GDM1 (cell line): ENCODE measurements at places on chromosomes 5 and 9.

GRCh38 chr9:122988920-122989621 is 44.4 kb upstream of the GPR21 start:
- DNase-seq = no peak

GRCh38 chr9:18362901-18363685 is 110.9 kb upstream of the ADAMTSL1 start:
- no peak for DNase-seq

DNA sequence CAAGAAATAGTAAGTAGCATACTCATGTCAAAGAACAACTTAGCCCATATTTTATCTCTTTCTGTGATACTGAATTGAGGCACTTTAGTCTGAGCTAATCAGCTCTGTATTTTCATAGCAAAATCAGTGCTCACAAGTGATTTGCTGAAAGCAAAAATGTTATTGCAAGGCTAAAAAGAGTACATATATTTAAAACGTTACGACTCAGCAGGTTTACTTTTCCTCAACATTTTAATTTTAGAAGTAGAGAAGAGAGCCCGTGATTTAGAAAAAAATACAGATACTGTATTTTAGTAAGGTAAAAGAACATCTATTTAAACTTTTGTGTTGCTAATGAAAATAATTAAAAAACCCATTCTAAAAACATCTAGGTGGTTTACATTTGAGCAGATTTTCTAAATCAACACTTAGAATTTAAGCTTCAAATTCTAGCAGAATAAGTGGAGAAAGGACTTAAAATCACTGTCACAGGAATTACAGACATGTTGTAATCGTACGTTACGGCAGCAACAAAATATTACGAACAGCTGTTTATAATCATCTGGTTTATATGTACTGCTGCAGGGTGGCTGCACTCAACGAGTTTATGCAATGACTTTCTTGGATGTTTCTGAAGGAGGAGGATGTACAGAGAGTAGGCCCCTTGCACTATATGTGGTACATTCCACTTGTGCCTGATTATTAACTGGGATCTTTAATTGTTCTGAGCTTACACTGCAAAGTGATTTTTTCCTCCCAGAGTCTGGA is 20.1 kb downstream of the SREK1 start:
- no peak for DNase-seq

DNA sequence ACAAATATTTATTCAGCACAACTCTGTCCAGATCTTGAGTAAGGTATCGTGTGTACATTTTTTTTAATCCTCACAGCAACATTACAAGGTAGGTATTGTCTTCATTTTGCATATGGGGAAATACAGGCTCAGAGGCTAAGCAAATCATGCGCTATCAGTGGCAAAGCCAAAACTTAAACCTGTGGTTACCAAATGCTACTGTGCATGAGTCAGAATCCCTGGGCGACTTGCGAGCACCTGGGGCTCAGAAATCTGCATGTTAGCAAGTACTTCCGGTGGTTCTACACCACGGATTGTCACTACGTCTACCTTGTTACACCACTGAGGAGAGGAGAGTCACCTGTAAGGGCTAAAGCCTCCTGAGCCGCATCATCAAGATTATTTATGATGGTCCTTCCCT is 21.3 kb downstream of the C5orf58 start:
- no peak for DNase-seq

- peak; percentile 64 for DNase-seq
Observed at GRCh38 chr5:67215519-67216471, 19.2 kb upstream of the CD180 start.

DNA sequence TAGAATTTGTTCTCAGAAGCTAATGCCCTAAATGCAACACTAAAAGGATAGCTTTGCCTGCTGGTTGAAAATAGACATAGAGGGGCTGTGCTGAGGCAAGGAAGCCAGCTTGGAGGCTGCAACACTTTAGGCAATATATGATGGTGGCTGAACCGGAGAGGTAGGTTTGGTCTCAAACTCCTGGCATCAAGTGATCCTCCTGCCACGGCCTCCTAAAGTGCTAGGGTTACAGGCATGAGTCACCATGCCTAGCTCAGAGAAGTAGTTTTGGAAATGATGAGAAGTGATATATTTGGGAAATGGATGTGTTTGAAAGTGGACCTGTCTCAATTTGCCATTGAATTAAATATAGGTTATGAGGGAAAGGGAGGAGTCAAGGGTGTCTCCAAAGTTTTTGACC is 10.0 kb downstream of the DUSP1 start:
- DNase-seq = no peak

DNA sequence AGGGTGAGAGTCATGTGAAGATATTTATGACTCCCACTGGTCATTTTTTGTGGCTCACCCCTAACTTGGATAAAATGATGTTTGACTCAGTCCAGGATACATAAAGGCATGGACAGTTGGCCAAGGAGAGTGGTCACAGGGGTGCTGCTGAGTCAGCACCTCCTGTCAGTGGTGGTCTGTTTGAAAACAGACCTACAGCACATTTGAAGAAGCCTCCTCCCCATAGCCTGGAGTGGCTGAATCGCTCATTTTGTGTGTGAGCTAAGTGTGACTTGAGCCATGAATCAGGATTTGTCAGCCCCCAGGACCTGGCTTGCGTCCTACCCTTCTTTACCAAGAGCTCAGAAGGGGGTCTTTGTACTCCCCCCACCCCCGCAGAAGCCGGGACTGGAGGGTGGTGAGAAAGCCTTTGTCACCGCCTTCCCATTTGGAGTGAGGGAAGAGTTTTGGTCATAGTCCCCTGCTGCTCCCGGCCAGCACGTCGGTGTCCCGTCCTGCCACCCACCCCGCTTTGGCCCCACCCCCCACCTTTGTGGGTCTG is 35.6 kb downstream of the TRIO start:
- no peak for DNase-seq

- DNase-seq = no peak
Observed at GRCh38 chr9:18138656-18139055, 335.3 kb upstream of the ADAMTSL1 start.

- DNase-seq = no peak
Observed at GRCh38 chr5:139543423-139543991, 17.6 kb upstream of the UBE2D2 start.

DNA sequence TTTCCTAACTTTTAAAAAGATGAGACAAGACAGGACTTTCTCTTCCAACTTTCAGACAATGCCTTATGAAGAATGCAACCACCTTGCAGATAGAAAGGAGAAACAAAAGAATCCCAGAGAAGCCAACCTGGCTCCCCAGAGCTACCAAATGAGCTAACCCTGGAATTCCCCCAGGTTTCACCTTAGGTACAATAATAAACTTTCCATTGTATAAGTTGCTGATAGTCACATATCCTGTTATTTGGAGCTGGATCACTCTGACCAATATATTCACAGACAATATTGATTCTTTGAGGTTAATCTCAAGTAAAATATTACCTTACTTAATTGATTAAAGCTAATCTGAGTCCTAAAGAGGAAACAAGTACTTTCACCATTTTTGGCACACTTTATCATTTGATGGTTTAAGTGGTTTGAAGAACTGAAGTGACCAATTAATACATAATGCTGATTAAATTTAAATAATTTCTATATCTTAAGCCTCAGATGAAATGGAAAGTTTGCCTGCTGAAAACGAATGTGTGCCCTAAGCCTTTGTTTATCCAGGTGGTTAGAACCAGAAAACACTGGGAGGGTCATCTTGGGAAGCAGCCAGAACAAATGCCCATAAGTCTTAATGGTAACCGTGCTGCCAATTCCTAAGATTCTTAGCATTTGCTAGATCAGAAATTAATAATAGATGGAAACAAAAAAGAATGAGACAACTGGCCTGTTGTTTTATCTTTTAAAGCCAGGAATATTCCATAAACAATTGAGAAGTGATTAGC is 159.6 kb upstream of the SLC12A2 start:
- no peak for DNase-seq

- DNase-seq = no peak
Observed at GRCh38 chr5:133938039-133938821, 30.2 kb downstream of the C5orf15 start.

- no peak for DNase-seq
Observed at GRCh38 chr9:89775641-89776040, 170.8 kb downstream of the GADD45G start.

GRCh38 chr5:109252731-109253130 is 157.0 kb downstream of the PJA2 start:
- DNase-seq = no peak

DNA sequence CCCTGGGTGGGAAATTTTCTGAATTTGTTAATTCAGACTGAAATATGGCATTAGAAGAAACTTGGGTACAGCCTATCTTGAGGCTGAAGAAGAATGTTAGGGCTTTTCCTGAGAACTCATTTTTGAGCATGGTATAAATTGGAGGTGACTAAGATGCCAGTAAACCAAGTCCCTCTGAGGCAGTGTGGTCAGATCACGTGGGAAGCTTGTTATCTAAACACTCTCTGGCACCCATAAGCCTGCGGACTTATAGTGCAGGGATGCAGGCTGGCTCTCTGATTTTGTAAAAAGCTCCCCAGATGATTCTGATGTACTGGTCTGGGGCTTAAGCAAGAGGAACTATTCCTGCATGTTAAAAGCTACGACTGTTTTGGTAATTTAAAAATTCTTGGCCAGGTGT is 34.3 kb downstream of the MTMR12 start:
- DNase-seq = no peak
